ENCODE measurements at places on chromosomes 3 and 15.

DNA sequence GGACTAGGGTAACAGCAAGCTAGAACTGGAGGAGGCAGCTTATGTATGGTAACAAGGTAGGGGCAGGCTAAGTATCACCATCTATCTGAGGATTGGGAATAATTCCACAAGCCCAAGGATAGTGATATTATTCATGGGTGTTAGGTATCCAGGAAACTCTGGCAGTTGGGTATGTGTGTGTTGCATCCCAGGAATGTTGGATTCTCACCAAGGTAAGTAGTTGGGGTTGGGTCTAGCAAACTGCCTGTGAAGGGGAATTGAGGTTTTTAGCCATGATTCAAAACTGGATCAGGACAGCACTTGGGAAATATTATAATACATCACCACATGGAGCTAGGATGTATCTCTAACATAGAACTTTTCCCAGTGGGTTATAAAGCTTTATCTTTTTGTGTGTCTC lies 626.4 kb upstream of the GOLIM4 start:
- DNase-seq: no peak

- no peak for DNase-seq
Observed at GRCh38 chr3:11117591-11117990, 36.7 kb upstream of the HRH1 start.

- no peak for DNase-seq
Observed at GRCh38 chr3:128782282-128783146, 56.5 kb downstream of the RAB7A start.

DNA sequence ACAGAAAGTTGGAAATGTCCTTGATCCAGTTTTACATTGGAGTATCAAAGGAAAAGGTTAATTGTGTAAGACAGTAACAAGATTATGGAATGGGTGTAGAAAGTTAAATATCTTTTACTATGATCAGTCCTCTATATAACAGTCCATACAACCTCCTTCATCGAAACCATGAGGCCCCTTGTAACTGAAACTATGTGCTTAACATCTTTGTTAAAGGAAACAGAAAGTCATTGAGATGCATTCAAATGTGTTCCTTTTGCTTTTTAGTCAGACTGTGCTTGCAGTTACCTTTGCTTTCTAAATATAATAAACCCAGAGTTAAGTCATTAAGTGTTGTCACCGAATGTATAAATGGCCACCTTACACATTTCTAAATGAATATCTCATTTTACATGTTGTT lies 1298.5 kb downstream of the ROBO2 start:
- DNase-seq: no peak

DNA sequence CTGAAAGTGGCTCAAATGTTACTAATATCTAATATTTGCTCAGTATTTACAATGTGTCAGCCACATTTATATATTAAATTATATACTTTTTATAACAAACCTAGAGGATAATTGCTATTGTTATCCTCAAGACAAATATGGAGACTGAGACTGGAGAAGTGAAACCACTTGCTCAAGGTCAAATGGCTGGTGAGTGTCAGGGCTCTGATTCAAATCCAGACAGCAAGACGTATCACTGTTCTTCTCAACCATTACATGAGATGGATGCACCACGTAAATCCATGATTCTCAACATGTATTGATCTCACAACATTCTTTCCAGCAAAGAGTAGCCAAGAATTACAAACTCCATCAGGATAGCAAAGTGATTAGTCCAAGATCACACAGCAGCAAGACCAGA lies 53.8 kb upstream of the CPB1 start:
- no peak for DNase-seq

DNA sequence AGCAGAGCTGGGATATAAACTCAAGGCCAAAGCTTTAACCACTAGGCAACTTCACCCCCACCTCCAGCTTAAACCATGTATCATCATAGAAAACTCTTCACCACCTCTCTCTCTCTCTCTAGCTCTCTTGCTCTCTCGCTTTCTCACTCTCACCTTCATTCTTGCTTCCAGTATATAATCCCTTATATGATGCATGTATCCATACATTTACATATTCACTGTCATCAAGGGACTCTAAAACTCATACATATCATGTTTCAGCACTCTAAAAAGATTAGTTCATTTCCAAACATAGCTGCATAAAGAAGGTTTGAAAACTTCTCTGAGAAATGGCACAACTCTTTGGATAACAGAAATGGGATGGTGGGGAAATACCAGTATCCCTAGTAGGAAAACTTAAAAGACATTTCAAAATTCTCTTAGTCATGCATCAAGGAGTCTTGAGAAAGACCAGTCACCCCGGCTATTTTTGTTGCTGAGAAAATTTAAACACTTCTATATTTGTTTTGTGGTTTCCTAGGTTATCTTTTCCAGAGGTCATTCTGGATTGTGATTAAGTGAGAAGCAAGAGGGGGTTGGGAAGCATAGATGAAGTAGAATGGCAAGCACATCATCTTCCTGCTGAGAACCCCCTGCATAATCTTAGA lies 447.8 kb upstream of the THBS1 start:
- no peak for DNase-seq

DNA sequence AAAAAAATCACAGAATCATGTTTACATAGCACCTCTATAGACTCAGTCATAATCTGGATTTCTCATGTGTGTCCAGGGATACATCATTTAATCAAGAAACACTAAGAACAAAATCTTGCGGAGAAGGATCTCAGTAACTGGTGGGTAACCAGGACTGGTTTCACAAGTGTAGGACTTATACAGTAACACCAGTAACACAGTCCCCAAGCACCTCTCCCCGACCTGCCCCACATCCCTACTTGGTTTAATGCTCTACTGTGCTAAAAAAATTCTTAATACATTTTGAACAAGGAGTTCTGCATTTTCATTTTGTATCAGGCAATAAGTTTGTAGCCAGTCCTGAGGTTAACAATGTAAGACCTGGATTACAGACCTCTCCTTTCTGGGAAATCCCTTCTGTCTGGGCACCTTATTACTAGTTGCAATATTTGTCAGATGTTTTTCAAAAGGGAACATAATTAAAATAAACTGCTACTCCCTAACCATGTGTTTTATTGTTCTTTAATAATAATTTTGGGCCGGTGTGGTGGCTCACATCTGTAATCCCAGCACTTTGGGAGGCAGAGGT lies 57.6 kb upstream of the BBX start:
- DNase-seq: no peak

GRCh38 chr3:13009132-13009945 lies 63.9 kb downstream of the IQSEC1 start:
- no peak for DNase-seq

GRCh38 chr3:5488771-5489170 lies 301.3 kb downstream of the EDEM1 start:
- no peak for DNase-seq

GRCh38 chr3:13509059-13509815 lies 29.1 kb downstream of the HDAC11 start:
- no peak for DNase-seq

- no peak for DNase-seq
Observed at GRCh38 chr3:31926543-31926942, 54.5 kb downstream of the OSBPL10 start.

GRCh38 chr15:69082554-69082953 lies 68.1 kb downstream of the NOX5 start:
- DNase-seq: no peak
